ENCODE measurements at places on chromosomes 4 and X.
A peak's percentile ranks its signal among the peaks of the same experiment; 100 is the strongest.

- no peak for DNase-seq
Measured at GRCh38 chr4:13092702-13093101, 391.4 kb downstream of the RAB28 start.

DNA sequence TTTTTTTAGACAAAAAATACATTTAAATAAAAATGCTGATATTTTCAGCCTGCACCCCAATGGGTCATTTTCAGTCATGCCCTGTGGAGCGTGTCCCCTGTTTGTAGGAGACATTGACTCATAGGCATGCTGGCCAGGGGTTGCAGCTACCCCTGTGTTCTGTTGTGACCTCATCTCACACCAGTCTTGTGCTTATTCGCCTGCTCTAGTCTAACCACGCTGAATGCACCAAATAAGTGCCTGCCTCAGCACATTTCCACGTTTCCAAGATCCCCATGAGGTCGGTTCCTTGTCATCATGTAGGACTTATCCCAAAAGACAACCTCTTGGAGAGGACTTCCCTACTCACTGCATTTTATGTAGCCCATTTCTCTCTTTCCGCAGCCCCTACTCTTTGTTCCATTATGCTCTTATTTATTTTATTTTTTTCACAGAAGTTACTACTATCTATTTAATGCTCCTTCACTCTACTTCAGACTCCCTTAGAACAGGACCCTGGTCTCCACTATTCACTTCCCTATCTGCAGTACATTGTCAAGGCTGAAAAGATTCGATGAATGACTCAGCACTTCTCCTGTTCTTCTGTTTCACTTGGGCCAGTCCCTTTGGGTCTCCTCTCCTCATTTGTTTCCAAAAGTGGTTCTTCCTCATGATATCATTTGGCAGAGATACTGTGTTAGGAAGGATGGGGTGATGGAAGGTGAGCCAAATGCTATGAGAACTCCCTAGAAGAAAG is 109.7 kb downstream of the MSL3 start:
- DNase-seq, result no peak

GRCh38 chr4:147950261-147950660 is 218.4 kb downstream of the ARHGAP10 start:
- no peak for DNase-seq

GRCh38 chrX:104104676-104105075 is 7.6 kb upstream of the ZCCHC18 start:
- no peak for DNase-seq

GRCh38 chr4:110514889-110515479 is 39.0 kb downstream of the ENPEP start:
- DNase-seq, result peak; percentile 51

All from fibroblast of skin of back (primary cell).